ENCODE measurements at places on chromosomes 12 and 14.

DNA sequence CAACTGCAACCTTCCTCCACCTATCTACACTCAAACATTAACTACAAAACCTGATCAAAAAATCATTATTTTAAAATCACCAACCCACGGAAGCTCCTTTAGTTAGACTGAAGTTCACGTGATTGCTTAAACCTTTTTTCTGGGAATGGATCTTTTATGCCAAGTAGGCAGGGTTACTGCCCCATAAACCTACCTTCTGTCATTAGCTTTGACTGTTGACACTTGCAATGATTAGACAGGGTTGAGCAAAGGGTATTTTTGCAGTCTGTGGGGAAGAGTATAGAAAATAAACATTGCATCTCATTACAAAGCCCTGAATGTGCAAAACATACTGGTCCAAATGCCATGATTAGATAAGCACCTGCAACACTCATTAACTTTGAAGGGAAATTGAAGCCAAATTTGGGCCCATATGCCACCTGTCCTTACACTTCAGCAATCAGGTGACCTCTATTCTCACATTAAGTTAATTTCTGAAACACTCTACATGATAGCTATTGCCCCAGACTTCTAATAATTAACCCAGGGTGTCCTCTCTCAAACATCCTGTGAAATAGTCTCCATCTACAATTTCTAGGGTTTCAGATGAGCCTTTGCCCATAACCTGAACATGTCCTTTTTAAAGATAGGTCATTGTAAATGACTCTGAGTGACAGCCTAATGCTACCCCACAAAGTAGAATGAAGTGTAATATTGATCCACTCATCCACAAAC lies 156.0 kb upstream of the PLEKHG7 start:
- no peak for DNase-seq

GRCh38 chr12:8566525-8566924 lies 25.8 kb upstream of the CLEC4E start:
- DNase-seq = no peak

DNA sequence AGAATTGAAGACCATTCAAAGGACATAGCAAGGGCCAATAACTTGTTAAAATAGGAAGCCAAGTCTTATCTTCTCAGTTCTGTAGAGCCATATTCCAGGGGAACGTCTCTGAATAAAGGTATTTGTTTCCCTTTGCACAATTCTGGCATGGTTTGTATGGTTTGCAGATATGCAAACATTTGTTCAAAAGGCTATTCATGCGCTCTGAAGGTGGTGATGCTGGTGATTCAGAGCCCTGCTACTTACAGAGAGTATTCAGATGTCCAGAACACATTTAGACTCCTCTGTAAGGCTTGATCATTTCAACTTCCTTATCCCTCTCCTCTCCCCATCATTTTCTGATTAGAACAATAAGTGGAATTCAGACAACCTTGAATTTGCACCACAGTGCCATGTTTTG lies 35.9 kb downstream of the SLC4A8 start:
- no peak for DNase-seq

DNA sequence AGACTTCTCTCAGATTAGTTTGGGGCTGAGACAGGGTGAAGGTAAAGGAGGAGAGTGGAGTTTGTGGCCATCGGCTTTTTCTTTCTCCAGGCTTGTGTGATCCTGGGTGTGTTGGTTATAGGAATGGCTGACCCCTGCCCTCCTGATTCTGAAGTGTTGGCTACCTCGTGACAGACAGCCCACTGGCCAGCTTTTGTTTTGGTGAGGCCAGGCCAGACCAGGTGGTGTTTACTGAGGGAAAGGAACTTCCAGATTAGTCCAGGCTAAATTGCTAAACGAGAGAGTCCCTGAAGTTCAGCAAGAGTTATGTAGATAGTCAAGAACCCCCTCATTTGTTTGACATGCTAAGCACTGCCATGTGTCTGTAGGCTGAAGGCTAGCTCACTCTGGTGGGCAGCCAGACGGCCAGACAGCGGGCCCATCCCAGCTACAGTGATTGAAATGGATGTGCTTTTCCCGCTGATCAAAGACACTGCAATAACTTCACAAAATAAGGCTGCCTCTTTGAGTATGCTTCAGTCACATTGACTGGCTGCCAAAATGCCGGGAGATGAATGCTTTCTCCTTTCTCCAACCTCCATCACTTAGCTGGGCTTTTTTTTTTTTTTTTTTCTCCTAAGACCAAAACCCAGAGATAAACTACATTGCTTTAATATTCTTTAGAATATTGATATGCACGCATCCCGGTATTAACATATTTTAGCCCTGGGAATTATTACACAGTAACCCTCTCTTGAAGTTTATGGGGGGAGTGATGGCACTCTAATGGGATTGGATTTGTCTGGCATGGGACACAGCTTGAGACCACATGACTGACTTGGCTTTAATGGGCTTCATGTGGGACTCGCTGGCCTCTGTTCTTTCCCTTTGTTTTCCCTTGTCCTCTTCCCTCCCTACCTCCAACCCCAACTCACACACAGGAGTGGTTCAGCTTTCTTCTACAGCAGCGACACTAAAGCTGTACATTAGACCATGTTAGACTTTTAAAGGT lies 76.9 kb downstream of the SMOC1 start:
- DNase-seq = no peak

DNA sequence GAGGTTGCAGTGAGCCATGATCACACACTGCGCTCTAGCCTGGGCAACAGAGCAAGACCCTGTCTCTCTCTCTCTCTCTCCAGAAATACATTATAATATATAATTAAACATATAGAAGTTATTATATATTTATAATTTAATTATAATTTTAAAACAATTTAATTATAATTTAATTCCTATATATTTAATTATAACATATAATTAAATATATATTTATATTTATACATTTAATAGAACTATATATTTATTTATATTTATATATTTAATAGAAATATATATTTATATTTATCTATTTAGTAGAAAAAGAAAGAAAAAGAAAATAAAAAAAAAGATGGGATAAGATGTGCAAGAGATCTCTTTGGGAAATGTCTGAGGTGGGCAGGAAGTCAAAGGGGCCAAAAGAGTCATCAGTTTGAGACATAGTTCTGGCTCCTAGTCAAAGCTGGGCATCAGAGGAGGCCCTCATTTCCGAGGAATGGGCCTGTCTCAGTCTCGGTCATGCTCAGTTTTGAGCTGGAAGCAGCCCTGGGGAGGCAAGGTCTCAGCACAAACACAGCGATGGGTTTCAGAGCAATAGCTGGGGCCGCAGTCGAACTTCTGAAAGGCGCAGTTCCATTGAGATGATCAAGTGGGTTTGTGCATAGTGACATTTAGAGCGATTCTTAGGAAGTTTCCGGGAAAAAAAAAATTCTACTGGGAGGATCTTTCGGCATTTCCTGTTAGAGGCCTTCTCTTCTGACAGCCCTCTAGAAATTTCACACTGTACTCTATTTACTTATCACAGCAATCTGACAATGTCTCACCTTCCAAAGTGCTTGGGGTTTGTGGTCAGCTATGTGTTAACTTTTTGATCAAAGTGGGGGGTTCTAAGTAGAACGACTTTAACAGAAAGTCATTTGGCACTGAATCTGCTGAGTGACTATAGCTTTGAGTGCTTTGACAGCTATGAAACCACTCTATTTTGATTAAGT lies 58.7 kb upstream of the GZMB start:
- DNase-seq = peak; percentile 77

- no peak for DNase-seq
Observed at GRCh38 chr14:101503431-101504095, 57.7 kb upstream of the DIO3 start.

- DNase-seq = no peak
Observed at GRCh38 chr12:48940181-48940580, 14.9 kb upstream of the FKBP11 start.

DNA sequence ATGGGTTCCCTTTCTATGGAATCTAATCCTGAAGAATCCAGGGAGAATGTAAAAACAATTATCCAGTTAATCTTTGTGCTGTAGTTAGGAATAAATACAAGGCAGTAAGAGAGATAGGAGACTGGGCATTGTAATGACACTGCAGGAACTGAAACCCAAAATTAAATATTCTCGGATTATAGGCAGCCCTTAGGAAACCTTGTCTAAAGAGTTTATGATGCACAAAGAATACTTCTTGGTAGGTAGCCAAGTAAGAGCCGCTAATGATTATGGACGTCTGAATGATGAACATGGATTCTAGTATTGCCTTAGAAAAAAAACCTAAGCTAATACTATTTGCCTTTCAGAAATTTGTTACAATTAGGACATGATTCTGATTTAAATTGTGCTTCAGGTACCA lies 165.4 kb upstream of the LRIG3 start:
- DNase-seq = no peak

DNA sequence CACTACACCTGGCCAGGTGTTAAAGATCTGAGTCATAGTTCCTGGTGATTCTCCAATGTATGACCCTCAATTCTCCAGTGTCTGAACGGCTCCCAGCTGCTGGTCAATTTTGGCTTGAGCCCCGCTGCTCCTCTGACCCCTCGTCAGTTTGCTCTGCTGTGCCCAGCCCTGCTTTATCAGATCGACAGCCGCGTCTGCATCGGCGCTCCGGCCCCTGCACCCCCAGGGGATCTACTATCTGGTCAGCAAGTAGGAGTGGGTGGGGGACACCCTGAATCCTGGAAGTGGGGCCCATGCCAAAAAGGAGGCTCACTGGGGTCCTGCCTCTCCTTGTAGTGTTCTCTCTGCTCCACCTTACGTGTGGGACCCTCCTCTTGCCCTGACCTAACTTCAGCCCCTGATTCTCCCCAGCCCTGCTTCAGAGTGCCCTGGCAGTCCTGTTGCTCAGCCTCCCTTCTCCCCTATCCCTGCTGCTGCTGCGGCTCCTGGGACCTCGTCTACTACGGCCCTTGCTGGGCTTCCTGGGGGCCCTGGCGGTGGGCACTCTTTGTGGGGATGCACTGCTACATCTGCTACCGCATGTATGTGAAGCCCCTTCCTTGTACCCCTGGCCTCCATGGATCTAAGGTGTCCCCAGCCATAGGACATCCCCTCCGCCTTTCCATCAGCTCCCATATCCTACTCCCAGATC lies 5.0 kb downstream of the SLC39A5 start:
- no peak for DNase-seq

GRCh38 chr12:119006746-119007145 lies 25.4 kb downstream of the SRRM4 start:
- no peak for DNase-seq

DNA sequence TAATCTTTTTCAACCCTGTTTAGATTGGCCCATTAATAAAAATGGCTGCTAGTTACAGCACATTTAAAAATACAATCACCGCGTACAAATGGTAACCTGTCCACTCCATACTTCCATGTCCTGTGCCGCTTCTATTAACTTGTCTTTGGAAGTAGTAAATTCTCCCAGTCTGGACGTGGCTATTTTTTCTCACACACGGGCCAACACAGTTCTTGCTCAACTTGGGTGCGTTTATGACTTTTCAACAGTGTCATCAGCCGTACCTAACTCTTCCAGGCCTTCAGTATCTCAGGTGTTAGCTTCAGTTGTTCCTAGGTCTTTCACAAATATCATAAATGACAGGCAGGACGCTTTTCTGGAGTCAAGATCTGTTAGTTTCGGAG lies 475 bp upstream of the PCNX1 start:
- DNase-seq = no peak

- DNase-seq = no peak
Observed at GRCh38 chr14:21526672-21527317, 649 bp upstream of the SALL2 start.

DNA sequence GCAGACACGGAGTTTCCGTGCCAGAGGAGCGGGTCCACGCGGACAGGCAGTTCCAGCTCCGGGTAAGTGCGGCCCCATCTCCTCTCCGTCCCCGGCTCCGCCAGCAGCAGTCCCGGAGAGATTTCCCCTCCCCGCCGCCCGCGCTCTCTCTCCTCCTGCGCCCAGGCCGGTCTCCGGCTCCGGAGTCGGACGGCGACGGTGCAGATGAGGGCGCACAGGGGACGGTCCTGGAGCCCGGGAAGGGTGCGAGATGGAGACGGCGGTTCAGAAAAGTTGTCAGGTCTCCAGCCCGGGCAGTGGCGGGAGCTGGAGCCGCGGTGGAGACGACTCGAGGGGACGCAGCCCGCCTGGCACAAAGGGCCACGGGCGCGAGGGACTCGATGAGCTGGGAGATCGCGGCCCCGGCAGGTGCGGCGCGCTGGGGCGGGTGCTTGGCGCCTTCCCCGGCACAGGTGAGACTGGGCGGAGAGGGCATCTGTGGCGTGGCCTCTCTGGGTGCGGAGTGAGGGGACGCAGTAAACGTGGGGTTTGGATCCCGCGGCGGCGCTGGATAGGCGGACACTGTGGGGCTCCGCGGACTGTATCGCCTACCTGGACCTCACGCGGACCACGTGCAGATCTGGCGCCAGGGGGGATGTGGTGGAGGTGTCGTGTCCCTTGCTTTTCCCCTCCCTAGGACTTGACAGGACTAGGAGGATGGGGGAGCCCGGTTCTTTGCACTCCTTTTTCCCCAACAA lies 1540.3 kb upstream of the TMEM132C start:
- no peak for DNase-seq

- no peak for DNase-seq
Observed at GRCh38 chr14:22434901-22435550, 154.0 kb downstream of the DAD1 start.

DNA sequence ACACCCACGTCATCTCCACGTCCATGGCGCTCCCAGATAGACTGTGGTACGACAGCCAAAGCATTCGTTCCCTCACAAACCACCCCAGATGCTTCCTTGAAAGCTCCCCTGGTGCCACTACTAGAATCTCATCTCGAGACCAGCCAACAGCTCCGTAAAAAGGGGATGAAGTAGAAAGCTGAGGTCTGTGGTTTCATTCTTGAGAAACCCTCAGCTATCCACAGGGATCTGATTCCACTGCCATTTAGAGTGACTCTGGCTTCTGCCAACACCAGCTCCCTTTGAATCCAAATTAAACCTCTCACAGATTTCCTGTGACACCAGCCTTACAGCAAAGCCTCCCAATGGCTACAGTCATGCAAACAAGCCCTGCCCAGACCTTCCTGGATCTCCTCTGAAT lies 18.5 kb upstream of the FOXN3 start:
- no peak for DNase-seq

- DNase-seq = no peak
Observed at GRCh38 chr12:56900583-56900982, 33.6 kb downstream of the SDR9C7 start.

GRCh38 chr12:106004289-106004688 lies 134.5 kb downstream of the NUAK1 start:
- DNase-seq = no peak

DNA sequence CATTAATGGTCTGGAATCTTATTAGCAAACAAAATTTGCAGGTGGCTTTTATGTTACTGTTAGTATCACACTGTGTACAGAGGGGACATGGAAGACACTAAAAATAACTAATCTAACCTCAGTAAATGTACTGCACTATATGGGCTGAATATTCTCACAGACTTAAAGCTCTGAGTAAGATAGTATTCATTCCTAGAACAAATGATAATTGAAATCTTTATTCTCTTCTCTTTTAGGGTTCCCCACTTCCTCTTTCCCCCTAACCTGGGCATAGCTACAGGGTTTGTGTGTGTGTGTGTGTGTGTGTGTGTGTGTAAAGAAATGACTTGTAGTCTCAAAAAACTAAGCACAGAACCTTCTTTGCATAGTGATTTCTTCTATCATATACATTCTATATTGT lies 21.4 kb upstream of the HECTD1 start:
- DNase-seq = no peak
